ENCODE measurements at places on chromosomes 3 and 15.

GRCh38 chr3:58427661-58428361 is 5.8 kb downstream of the PDHB start:
- no peak for DNase-seq

DNA sequence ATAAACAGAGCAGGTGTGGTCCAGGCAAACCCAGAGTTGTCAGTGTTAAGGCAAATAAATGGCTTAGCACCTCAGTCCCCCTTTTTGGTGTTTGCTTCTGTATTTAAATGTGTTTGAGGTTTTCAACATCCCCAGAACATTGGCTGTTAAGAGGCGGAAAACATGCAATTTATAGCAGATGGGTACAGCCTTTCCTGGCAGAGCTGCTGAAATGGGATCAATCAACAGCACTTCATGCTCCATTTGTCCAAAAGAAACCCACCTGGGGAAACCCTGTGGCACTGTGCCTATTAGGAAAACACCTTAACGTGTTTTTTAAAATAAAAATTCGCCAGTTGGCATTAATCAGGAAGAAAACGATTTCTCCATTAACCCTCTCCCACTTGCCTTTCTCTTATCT is 135.4 kb downstream of the MCTP2 start:
- no peak for DNase-seq

GRCh38 chr15:60923925-60924324 is 305.2 kb downstream of the RORA start:
- DNase-seq, result no peak

- no peak for DNase-seq
Measured at GRCh38 chr15:41774882-41775417, 666 bp downstream of the MAPKBP1 start.

GRCh38 chr15:75313116-75313845 is 22.6 kb upstream of the COMMD4 start:
- DNase-seq, result no peak

- no peak for DNase-seq
Measured at GRCh38 chr3:14959359-14959943, 12.1 kb downstream of the NR2C2 start.

DNA sequence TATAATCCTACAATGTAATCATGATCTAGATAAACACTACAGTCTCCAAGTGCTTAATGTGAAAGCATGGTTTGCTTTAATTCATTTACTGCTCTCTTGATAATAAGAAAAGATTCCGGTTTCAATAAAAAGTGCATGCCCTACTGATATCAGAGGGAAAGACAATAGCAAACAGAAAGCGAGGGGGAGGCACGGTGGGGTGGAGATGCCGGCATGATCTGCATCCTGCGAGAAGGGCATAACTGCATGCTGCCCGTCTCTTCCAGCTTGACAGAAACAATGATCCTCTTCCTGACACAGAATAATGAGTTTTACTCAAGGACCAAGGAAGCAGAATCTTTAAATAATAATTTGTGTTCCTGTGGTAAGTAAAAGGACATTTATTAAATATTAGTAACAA is 51.7 kb downstream of the GOLIM4 start:
- no peak for DNase-seq

GRCh38 chr3:168996622-168997021 is 666.9 kb downstream of the MECOM start:
- DNase-seq, result no peak

DNA sequence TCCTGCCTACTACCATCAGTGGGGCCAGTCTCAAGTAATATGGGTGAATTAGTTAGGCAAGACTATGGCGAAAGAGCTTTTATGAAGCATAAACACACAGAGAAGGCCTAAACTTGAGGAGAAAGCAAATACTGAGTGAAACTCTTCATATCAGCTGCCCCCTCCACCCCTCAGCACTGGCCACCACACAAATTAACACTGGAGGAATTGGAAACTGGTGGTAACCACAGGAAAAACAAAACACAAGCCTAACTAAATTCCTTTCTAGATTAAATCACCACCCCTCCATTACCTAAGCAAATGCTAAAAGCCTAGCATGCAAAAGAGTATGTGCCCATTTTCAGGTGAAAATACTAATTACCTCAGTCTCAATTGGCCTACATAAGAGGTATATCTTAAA is 774.7 kb upstream of the NECTIN3 start:
- DNase-seq, result no peak

DNA sequence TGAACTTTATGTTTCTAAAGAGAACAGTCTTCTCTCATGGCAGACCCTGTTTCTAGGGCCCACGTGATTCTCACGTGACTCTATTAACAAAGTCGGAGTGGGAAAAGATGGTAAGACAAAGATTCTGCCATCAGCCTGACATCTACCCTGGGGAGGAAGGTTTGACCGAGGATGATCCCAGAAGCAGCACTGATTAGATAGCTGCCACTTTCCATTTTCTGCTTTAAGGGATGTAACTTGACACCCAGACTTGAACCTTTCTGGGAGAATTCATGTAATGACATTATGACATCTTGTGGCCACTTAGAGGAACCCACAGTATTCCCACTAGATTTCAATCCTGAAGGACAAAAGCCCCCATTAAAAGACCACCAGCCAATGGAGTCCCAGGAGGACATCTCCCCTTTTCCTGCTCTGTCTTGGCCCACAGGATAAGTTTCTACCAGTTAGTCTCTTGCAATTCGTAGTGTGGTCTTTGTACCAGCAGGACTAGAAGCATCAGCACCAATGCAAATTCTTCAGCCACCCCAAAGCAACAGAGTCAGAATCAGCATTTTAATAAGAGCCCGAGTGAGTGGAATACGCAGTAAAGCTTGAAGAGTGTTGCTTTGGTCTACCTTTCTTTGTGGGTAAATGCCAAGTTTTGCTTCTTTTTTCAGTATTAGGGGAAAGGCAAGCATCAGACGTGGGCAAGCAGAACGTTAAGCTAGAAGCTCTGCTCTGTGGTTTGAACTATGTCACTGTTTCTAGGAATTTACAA is 480.5 kb upstream of the PROK2 start:
- DNase-seq, result no peak

Measured in stimulated activated CD8-positive, alpha-beta memory T cell treated with anti-CD3 and anti-CD28 coated beads, Interleukin-4, amount 100 ng/mL, for 4 hours (primary cell).